NCI-H2227 treated with DMSO at 0.1 percent for 48 hours (cell line): ENCODE measurements at places on chromosomes 1 and 21.

GRCh38 chr1:185200889-185201288 is 43.9 kb downstream of the SWT1 start:
- DNase-seq, result no peak

- peak; percentile 94 for DNase-seq
Observed at GRCh38 chr1:232950197-232951176, at the start of gene NTPCR. Gene NTPCR (plus strand): TSS chr1:232950611. CDS start chr1:232950711, 100 bp downstream.

- peak; percentile 65 for DNase-seq
Observed at GRCh38 chr1:113904293-113904673, 316 bp downstream of the AP4B1 start.

GRCh38 chr1:38727684-38728584 is 131.6 kb downstream of the RRAGC start:
- peak; percentile 15 for DNase-seq

GRCh38 chr1:25987951-25988350 is 9.9 kb downstream of the PAFAH2 start:
- no peak for DNase-seq
